ENCODE measurements at places on chromosomes 13 and 19. TPM values are rescaled to one million over a fixed set of nuclear protein-coding genes. Genes with fewer than 3 reads are reported as not detected.

The CACNG6 gene
- total RNA-seq, result 0.84 TPM

The ATCAY gene
- total RNA-seq, result not detected

The B3GNT8 gene
- 2.6 TPM for total RNA-seq

The CEACAM3 gene
- total RNA-seq, result not detected

The ZIC5 gene
- total RNA-seq, result under 0.01 TPM

The PLVAP gene
- total RNA-seq, result 15.2 TPM

The LAIR1 gene
- not detected for total RNA-seq

The RNF17 gene
- 0.09 TPM for total RNA-seq

The TJP3 gene
- total RNA-seq, result 0.51 TPM

The N4BP2L1 gene
- 13.8 TPM for total RNA-seq

The IQCN gene
- under 0.01 TPM for total RNA-seq

The PROSER3 gene
- 3.3 TPM for total RNA-seq
